NK-92 treated with Interleukin-12 subunit alpha and Interleukin-12 subunit beta, amount 100 ng/mL, for 24 hours (cell line): ENCODE measurements at places on chromosomes 7 and 10.

- DNase-seq, result no peak
These were observed 14.2 kb downstream of the MYL10 start for GRCh38 chr7:101614939-101615302.

- DNase-seq, result no peak
These were observed 33.8 kb upstream of the C10orf120 start for GRCh38 chr10:122733443-122733842.

DNA sequence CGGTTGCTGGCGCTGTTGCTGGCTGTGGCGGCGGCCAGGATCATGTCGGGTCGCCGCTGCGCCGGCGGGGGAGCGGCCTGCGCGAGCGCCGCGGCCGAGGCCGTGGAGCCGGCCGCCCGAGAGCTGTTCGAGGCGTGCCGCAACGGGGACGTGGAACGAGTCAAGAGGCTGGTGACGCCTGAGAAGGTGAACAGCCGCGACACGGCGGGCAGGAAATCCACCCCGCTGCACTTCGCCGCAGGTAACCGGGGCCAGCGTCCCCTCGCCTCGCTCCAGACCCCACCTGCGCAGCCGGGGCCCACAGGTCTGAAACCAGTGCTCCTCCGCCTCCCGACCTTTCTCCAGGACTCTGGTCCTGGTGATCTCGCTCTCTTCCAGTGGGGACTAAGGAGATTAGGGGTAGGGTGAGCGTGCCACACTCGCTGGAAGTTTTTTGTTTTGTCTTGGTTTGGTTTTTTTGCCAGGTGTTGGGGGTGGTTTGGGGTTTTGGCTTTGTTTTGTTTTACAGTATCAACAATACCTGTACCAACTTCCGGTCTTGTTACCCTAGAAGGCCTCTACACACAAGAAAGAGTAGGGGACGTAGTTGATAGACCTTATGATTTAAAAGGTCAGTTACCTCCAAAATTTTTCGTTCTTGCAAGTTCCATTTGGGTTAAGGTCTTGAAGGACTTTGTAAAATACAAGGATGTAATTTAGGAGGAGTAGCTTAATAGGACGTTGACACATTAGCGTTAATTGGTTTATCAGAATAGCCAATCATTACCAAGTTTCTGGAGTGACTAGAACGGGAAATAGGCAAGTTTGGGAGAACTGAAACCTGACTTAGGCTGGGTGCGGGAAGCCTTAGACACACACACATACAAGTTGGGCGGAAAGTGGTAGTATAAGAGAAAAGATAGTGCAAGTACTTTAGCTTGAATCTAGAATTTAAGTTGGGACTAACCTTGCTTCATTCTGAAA, 704 bp downstream of the TNKS2 start:
- DNase-seq, result peak; percentile 51

DNA sequence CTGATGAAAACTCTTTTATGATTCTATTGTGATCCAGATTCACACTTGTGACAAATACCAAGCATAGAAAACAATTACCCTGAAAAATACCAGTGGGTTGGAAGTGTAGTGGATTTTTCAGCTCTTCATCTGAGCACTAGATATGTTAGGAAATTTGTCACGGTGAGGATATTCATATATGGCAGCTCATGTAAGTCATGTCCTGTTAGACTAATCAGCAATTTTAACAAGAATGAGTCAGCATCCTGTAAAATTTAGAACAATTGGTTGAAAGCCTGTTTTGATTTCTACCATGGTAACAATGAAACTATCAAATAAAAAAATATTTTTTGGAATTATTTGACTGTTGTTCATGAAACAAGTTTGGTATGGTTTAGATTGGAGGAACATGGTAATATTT, 334.3 kb downstream of the CACNA2D1 start:
- no peak for DNase-seq

- no peak for DNase-seq
These were observed 39.9 kb upstream of the HECW1 start for GRCh38 chr7:43072530-43072929.

DNA sequence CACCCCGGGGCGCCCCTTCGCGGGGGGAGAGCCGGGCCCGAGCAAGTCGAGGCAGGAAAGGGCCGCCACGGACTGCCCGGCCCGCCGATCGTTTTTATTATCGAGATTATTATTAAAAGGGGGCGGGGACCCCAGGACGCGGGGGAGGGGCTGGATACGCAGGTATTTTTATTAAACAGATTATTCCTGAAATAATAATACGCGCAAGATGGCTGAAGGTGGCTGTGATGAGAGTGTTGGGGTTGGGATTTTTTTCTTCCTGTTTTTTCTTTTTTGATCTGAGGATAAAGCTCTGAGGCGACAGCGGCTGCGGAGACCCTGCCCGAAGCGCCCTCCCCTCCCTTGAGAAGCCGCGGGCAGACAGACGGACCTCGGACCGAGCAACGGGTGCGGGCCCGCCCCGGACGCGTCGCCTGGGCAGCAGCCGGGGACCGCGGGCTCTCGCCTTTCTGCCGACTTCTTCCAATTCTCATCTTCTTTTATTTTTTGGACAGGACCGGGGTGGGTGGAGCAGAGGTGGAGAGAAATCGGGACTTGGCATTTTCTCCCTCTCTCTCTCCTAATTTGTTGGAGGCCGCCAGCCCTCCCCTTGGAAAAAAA, 1.4 kb upstream of the TRIM8 start:
- DNase-seq, result peak; percentile 62

- peak; percentile 93 for DNase-seq
These were observed 518 bp upstream of the KMT2C start for GRCh38 chr7:152436111-152436930.

GRCh38 chr10:73159038-73159648, 8.7 kb downstream of the ECD start:
- DNase-seq, result peak; percentile 1

GRCh38 chr10:132480356-132480755, 57.2 kb upstream of the INPP5A start:
- no peak for DNase-seq

DNA sequence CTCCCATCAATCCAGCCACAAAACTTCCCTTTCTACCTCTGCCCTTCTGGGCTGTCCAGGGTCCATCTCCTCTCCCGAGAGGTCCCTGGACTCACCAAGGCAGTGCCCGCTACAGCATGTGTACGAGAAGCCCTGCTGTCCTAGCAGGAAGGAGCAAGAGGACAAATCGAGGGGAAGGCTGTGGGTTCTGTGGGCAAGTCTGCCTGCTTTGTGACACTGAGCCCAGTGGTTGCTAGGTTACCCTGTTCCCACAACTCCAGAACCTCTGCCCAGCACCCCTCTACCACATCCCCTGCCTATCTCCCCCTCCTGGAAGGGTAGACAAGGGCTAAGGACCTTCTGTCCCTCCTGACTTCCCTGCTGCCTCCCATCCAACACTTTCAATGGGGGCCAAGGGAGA, at the start of gene TBATA:
Gene TBATA, minus strand, starts transcription at position 188 of the 400 bp plus-strand sequence. CDS start 1,998 bp downstream, outside the sequence.
- DNase-seq, result peak; percentile 21

- no peak for DNase-seq
These were observed 283.9 kb downstream of the SDHAF3 start for GRCh38 chr7:97401398-97401797.

GRCh38 chr7:118436663-118437062, 212.2 kb downstream of the ANKRD7 start:
- DNase-seq, result no peak

DNA sequence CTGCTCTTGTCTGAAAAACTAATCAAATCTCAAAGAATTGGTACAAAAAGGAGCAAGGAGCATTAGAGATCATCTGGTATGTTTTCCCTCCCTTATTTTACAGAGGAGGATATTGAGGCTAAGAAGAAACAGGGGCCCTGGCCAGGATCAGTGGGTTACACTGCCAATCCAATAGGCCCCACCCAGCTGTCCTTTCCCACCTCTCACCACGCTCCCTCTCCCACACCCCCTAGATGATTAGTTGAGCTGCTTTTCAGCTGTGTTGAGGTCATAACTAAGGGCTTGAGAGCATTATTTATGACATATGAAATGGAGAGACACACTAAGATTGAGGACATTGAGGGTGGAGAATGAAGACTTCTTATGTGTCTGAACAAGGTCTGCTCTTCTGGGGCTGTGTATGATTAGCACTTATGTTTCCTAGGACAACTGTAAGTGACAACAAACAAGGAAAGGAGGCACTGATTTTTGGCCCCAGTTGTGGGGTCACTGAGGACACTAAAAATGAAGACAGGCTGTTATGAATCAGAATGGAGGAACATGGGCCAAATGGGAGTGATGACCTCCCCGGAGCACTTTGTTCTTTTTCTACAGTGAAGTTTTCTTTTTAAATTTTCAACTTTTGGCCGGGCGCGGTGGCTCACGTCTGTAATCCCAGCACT, 26.5 kb downstream of the VWA2 start:
- no peak for DNase-seq

GRCh38 chr10:1968257-1969033, 231.1 kb upstream of the ADARB2 start:
- no peak for DNase-seq

- DNase-seq, result no peak
These were observed 58.8 kb upstream of the ABLIM1 start for GRCh38 chr10:114716811-114717404.

DNA sequence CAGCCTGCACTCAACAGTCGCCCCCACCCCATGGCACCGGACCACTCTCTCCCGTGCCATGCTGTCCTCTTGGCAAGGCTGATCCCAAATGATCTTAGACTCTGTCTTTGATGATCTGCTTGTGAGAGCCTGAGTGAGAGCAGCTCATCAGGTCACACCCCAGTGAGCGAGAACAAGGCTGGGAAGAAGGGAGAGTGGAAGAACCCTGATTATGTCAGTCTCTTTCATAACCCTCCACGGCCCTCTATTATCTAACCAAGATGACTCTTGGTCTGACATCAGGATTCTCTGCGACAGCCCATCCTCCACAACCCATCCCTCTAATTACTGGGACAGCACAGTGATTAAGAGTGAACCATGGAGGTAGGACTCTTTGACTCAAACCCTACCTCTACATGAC, 53.1 kb upstream of the C7orf33 start:
- DNase-seq, result no peak

GRCh38 chr7:50728184-50728583, 54.5 kb downstream of the GRB10 start:
- no peak for DNase-seq

DNA sequence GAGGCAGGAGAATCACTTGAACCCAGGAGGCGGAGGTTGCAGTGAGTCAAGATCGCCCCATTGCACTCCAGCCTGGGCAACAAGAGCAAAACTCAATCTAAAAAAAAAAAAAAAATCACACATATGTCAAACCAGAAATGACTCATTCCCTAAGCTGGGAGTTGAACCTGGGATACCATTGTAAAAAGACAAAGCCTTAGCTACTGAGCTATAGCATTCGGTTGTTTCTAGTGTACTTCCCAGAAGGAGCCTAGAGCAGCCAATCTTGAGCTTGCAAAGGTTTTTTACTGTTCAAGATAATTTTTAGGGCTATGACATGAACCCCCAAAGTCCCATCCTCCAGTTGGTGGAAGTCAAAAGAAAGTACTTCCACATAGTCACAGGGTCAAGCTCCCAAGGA, 87.9 kb downstream of the ZNF467 start:
- no peak for DNase-seq

DNA sequence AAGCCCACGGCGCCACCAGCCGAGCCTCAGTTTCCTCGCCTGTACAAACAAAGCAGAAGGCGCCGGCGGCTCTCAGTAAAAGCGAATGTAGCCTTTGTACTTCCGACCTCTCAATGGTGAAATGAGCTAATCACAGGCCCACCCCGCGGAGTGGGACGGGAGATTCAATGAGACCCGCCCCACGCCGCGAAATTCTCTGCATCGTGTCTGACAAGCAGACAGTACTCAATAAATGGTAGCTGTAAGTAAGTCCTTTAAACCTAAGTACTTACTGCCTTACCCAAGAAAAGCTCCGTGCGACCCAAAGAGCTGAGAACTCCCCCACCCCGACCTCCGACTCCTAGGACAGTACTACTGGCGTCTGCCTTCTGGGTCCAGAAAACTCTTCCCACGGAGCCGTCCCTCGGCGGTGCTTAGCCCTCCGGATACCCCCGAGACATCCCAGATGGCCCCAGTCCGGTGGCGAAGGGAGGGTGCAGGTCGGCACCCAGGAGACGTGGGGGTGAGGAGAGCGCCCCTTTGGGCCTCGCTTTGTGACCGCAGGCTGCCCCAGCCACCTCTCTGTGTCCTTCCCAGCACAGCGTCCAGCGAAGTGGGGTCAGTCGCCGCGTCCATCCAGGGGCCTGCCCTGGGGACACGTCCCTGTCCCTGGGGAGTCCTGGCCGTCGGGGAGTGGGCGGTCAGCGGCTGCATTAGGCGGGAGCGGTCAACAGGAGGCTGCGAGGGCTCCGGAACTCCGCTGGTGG, 972 bp upstream of the CXCL12 start:
- DNase-seq, result no peak

GRCh38 chr10:86291616-86292340, 74.8 kb downstream of the GRID1 start:
- DNase-seq, result no peak

DNA sequence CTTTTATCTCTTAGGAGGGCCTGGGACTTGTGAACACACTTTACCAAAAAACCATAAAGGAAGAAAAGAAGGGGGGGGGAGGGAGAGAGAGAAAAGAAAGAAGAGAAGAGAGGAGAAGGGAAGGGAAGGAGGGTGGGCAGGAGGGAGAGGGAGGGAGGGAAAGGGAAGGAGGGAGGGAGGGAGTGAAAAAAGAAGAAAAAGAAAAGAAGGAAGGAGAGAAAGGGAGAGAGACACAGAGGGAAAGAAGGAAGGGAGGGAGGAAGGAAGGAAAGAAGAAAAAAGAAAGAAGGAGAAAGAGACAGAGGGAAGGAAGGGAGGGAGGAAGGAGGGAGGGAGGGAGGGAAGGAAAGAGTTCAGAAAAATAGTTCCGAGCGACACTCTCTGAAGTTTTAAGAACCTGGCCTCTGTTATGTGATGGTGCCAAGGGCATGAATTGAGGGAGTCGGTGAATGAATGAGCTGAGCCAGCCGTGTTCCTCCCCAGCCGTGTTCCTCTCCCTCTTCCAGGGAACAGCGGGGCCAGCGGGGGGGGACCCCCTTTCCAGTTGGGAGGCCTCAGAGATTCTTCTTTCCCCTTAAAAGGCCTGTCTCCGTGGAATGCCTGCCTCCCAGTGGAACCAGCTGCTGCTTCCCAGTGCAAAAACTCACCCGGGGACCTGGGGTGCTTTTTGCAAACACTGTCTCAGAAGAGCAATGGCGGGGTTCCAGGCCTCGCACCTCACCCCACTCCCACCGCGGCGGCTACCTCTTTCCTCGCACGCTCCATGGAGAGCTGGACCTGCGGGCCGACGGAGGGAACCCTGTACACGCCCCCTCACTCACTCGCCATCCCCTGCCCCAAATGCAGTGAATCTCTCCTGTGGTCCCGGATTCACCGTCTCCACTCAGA, 84.1 kb downstream of the FOXL3 start:
- no peak for DNase-seq

DNA sequence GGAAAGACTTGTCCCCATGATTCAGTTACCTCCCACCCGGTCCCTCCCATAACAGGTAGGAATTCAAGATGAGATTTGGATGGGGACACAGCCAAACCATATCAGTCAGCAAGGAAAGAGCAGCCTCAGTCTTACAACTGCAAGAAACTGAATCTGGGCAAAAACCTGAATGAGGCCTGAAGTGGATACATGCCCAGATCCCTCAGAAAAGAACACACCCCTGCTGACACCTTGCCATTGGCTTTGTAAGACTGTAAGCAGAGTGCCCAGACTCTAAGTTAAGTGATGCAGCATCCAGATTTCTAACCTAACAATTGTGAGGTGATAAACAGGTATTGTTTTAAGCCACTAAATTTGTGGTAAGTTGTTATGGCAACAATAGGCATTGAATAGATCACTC, 670.8 kb downstream of the SORCS1 start:
- no peak for DNase-seq
